Kidney (tissue), 22 donors: ENCODE measurements at places on chromosomes 4 and X. TPM values are rescaled to one million over a fixed set of nuclear protein-coding genes. Genes with fewer than 3 reads are reported as not detected.

Gene RIBC1
- 2.5 TPM for total RNA-seq

Gene GPAT3
- 11.4 TPM for total RNA-seq

Gene ARHGAP24
- 94.7 TPM for total RNA-seq

Gene SRPK3
- total RNA-seq: 1.1 TPM

Gene FREM3
- 0.06 TPM for total RNA-seq

Gene MAGEA1
- total RNA-seq: not detected

Gene UTP3
- total RNA-seq: 28.6 TPM

Gene PNMA3
- 1.7 TPM for total RNA-seq

Gene TEX13B
- total RNA-seq: not detected

Gene SLC9B1
- total RNA-seq: 1.8 TPM

Gene MAGEE1
- total RNA-seq: 4.3 TPM

Gene GTPBP6
- total RNA-seq: 50.1 TPM

Gene AKAP14
- total RNA-seq: not detected

Gene POLN
- total RNA-seq: 3.8 TPM

Gene MAGED4
- 1.9 TPM for total RNA-seq

Gene DKK2
- 0.22 TPM for total RNA-seq

Gene GAGE12J
- total RNA-seq: not detected

Gene DIPK2B
- total RNA-seq: 25.2 TPM

Gene SHOX
- not detected for total RNA-seq

Gene ASB12
- not detected for total RNA-seq
